ENCODE measurements at places on chromosomes 13 and 19.

DNA sequence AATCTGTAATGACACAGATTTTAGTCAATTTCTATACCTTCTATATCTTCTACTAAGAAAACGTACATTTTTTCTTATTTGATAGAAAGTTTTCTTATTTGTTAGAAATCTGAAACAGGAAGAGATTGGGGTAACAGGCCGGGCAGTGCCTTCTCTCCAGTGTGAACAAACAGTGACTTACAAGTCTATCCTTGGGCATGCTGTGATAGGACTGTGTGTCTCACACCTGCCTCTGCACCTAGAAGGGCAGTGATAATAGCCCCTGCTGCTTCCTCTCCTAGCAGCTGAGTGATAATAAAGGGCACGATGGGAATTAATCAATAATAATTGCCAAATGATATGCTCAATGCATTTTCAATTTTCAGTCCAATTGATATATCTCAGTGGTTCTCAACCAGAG is 1.4 kb downstream of the TMEM272 start:
- DNase-seq: no peak

GRCh38 chr19:41860419-41861115 is 512 bp downstream of the RPS19 start:
- no peak for DNase-seq

DNA sequence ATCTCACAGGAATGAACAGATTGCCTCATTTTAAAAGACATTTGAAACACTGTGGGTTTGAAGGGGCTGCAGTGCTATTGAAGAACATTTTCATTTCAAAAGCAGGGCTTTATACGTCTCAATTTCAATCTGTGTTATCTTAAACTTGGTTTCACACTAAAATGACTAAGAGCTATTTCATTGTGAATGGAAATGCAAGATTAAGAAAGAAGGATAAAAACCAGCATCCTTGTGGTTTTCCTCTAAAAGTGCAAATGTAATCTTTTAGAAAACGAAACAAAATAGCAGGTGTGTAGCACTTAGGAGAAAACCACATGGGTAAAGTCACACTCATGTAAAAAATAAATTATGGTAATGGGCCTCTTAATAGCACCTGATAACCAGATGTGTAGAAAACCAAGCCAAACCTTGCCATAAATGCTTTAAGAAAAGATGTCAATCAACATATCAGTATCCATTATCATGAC is 397.7 kb downstream of the GPC6 start:
- no peak for DNase-seq

GRCh38 chr19:57406516-57407123 is 4.3 kb upstream of the ZNF17 start:
- peak; percentile 67 for DNase-seq

DNA sequence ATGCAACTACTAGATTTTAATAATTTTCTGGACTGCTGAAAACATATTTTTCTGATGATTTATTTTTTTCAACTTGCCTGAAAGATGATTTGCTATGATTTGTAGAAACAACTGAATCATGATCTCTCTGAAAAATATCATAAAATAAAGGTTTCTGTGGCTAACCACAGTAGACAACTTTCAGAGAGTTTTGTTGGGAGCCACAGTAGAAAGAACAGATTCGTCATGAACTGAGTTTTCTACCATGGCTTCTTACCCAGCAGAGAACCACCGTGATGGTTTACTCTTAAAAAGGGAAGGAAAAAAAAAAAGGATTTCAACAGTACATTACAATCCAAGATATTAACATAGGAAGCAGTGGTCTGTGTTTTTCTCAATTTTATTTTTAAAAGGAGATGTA is 18.0 kb downstream of the ZAR1L start:
- no peak for DNase-seq

GRCh38 chr13:113349491-113349890 is 14.4 kb downstream of the GRTP1 start:
- DNase-seq: no peak

DNA sequence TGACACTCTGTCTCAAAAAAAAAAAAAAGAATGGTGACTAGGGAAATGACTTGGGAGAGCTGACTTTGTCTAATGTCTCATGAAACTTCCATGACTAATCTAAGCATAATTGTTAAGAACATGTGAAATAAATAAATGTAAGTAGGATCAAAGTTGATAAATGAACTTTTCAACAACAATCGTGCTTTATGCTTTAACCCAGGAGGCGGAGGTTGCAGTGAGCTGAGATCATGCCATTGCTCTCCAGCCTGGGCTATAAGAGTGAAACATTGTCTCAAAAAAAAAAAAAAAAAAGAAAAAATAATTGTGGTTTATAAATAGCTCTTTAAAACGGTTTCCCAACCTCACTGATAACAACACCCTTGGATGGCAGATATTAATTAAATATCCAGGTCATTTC is 12.9 kb upstream of the AKT2 start:
- no peak for DNase-seq

DNA sequence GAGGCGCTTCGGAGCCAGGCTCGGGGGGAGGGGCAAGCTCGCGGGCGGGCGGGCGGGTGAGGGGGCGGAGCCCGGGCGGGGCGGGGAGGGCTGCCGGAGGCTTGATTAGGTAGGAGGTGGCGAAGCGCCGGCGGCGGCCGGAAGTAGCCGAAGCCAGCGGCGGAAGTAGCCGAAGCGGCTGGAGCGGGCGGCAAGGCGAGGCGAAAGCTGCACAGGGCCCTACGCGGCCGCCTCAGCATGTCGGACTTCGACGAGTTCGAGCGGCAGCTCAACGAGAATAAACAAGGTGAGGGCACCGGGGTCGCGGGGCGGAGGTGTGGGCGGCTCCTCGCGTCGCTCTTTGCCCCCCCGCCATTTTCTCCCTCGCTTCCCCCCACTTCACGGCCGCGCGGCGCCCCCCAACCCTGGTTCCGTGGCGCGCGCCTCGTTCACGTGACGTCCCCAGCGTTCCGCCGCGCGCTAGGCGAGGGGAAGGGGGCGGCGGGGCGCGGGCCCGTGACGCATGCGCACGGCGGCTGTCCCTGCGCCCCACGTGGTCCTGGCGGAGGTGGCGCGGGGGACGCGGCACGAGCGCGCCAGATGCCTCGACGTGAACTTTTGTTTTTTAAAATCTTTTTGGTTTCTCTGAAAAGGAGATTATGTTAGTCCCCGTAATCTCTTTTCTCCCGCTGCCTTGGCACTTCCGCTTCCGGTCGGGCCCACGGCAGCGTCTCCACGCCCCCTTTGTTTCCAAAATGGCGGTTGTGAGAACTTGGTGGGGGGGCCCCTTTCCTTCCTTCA is at the start of gene U2AF2:
Gene U2AF2 (plus strand): TSS at position 168 of the 780 bp plus-strand sequence. CDS start 70 bp downstream, at position 238.
- DNase-seq: peak; percentile 97

GRCh38 chr13:89169951-89170350 is 1498.8 kb downstream of the SLITRK5 start:
- no peak for DNase-seq

DNA sequence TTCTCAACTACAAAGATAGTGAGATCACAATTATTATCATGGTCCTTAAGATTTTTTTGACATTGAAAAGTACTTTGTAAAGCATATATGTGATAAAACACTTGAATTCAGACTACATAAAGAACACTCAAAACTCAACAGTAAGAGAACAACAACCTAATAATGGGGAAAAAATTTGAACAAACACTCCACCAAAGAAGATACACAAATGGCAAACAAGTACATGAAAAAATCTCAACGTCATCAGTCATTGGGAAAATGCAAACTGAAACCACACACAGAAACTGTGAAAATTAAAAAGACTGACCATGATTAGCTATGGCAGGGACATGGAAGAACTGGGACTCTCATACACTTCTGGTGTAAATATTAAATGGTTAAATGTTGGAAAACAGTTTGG is 70.9 kb downstream of the SPRYD7 start:
- no peak for DNase-seq

DNA sequence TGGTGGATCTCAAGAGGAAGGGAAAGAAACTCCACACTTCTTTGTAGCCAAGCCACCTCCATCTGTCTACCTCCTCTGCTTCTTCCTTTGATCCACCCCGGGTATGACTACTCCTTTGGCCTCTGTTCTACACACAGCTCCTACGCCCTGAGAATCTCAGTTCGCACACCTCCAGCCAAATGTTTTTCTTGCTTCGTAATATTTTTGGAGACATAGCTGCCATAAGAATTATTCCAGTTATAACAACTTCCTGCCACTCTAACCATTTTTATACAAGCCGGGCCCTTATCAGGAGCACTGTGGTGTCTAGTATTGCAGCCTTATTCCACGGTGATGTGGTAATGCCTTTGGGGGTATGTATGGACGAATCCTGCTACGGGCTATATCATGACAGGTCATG is 126.7 kb downstream of the STARD13 start:
- no peak for DNase-seq

DNA sequence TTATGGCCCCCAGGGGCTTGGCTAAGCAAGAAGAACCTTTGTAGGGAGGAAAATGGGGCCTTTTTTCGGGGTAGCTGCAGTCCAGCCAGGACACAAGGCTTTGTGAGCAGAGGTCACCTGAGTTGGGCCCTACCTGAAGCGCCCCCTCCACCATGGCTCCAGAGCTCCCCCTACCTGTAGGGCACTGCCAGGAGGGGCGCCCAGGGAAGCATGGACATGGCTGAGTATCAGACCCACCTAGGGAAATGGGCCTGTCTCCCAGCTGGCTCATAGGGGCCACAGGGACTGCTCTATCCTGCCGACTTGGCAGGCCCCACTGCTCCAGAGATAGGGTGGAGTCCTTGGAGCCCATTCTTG is 9.0 kb upstream of the CEBPA start:
- DNase-seq: no peak

- DNase-seq: no peak
These were observed 3.0 kb downstream of the MYCBP2 start for GRCh38 chr13:77323858-77324257.

DNA sequence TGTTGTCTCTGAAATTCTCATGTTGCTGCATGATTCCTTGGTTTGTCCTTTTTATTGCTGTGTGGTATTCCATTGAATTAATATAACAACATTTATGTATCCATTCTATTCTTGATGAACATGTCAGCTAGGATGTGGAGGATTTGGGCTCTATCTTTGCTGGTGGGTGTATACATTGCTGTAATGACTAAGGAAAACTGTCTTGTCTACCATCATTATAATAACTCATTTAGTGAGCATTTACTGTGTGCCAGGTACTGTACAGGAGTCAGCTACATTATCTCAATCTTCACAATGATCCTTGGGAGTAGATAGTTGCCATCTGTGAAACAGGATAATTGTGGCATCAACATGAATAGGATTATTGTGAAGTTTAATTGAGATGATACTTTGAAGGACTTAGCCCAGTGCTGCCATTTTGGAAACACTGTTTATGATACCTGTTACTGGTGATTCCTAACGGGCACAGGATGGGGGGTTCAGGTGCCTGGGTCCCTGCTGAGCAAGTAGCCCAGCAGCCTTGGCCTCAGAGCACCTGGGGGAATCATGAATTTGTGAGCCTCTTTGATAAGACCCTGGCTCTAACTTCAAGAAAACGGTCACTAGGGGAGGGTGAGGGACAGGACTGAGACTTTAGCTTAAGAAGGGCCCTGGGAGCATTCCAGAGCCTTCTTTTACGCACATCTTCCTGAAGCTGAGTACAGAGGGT is 1.8 kb upstream of the CCNE1 start:
- no peak for DNase-seq

GRCh38 chr19:45160870-45161737 is at the start of gene NKPD1:
Gene NKPD1, minus strand, starts transcription at chr19:45160982. Its CDS starts 832 bp downstream, at chr19:45160150.
- DNase-seq: no peak

DNA sequence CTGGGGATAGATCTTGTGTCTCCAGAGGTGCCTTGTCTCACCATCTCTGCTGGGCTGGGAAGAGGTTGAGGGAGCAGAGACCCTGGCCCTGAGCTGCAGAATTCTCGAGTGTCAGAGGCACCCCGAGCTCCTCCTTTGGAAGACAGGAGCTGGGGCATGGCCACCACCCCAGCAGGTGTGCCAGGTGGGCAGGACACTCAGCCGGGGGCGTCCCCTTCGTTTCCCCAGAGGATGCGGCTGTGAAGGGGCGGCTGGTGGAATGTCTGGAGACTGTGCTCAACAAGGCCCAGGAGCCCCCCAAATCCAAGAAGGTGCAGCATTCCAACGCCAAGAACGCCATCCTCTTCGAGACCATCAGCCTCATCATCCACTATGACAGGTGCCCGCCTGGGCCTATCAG is 14.5 kb downstream of the FUZ start:
- DNase-seq: no peak

Measured in stimulated activated CD4-positive, alpha-beta T cell treated with anti-CD3 and anti-CD28 coated beads, Interleukin-2, amount 100 ng/mL, for 24 hours (primary cell).